ENCODE measurements at places on chromosomes 11 and 22. TPM values are rescaled to one million over a fixed set of nuclear protein-coding genes. Genes with fewer than 3 reads are reported as not detected.

The MAPK11 gene
- total RNA-seq = 11.9 TPM

The TMEM191C gene
- 6.7 TPM for total RNA-seq

The NCAM1 gene
- total RNA-seq = 16.5 TPM

The SLC17A6 gene
- not detected for total RNA-seq

The OR5L2 gene
- not detected for total RNA-seq

The SEZ6L gene
- not detected for total RNA-seq

The MISFA gene
- total RNA-seq = not detected

The TMEM191B gene
- total RNA-seq = 1.0 TPM

The TMPRSS4 gene
- 16.8 TPM for total RNA-seq

The ZBTB16 gene
- total RNA-seq = 0.08 TPM

The PAAF1 gene
- 11.9 TPM for total RNA-seq

The DDI1 gene
- total RNA-seq = not detected

The COMT gene
- total RNA-seq = 371 TPM

The KRTAP5-8 gene
- not detected for total RNA-seq

The SLC37A2 gene
- total RNA-seq = 1.8 TPM

The TIMP3 gene
- 45.6 TPM for total RNA-seq

The TH gene
- total RNA-seq = not detected

The GRAP2 gene
- total RNA-seq = not detected

The CYB5R2 gene
- total RNA-seq = 17.2 TPM

The ANKK1 gene
- 0.50 TPM for total RNA-seq

The MYEOV gene
- 36.9 TPM for total RNA-seq

The PTPN5 gene
- 0.07 TPM for total RNA-seq

The OR52H1 gene
- 0.75 TPM for total RNA-seq

The CATSPER1 gene
- not detected for total RNA-seq

The TTC12 gene
- 15.2 TPM for total RNA-seq

The KCNK4 gene
- total RNA-seq = not detected

The NXPE4 gene
- total RNA-seq = not detected

The NAALAD2 gene
- total RNA-seq = 0.88 TPM

The OR11H1 gene
- not detected for total RNA-seq

The TMPRSS6 gene
- total RNA-seq = not detected

The NOX4 gene
- total RNA-seq = 11.2 TPM

The CCDC116 gene
- total RNA-seq = not detected

The KRTAP5-3 gene
- not detected for total RNA-seq

The OR2AT4 gene
- not detected for total RNA-seq

The SCN4B gene
- total RNA-seq = 0.41 TPM

The MOV10L1 gene
- 0.21 TPM for total RNA-seq
